ENCODE measurements at places on chromosomes 1 and 21.
A peak's percentile ranks its signal among the peaks of the same experiment; 100 is the strongest.

GRCh38 chr21:30336596-30336995 is 898 bp downstream of the KRTAP27-1 start:
- peak; percentile 65 for DNase-seq

DNA sequence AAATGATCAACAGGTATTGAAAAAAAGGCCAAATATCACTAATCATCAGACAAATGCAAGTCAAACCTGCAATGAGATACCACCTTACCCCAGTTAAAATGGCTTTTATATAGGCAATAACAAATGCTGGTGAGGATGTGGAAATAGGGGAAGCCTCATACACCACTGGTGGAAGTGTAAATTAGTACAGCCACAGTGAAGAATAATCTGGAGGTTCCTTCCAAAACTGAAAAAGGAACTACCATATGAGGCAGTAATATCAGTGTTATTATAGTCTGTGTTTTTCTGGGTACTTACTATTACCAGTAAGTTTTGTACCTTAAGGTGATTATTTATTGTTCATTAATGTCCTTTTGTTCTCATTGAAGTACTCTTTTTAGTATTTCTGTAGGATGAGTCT is 201.3 kb downstream of the MRPL39 start:
- DNase-seq = no peak

DNA sequence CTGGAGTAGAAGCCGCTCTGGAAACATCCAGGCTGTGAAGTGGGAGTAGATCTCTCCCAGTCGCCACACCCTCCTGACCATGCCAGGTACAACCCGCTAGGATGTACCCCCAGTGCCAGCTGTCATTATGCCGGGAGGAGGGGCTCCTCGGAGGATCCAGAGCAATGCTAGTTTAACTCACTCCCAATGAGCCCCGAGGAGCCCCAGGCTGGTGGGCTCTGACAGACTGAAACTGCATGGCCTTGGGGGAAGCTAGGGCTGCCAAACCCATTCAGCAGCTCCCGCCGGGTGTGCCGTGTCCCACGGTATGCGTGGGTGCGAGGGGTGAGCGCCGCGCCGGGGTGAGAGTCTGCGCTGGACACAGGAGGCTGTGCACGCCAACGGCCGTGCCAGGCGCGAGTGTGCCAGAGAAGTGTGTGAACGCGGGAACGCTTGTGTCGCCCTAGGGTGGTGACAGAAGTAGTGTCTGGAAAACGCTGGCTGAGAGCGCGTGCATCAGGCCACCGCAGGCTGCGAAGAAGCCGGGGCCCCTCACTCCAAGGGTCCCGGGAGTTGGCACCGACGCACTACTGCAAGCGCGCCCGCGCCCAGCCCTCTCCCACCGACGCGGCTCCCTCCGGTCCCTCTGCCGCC is 177.1 kb upstream of the EDN2 start:
- no peak for DNase-seq

- no peak for DNase-seq
Observed at GRCh38 chr1:198040880-198041279, 115.9 kb upstream of the NEK7 start.

GRCh38 chr1:59367301-59368007 is 70.6 kb downstream of the FGGY start:
- peak; percentile 86 for DNase-seq

DNA sequence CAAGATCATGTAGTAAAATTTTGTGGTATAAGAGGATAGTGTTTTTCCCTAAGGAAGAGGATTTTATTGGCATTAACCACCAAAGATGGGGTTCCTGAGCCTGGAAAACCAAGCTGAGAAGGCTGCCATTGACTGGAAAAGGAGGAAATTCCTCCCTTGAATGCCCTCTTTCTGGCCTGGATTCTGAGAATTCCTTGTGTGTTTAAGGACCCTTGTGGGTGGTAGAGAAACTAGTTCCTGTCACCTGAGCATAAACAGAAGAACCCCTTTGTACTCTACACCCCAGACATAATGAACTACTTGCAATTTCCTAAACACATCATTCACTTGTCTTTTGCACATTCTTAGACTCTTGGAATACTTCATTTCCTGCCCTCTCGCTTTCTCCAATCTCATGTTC is 33.1 kb upstream of the CEP350 start:
- DNase-seq = no peak

DNA sequence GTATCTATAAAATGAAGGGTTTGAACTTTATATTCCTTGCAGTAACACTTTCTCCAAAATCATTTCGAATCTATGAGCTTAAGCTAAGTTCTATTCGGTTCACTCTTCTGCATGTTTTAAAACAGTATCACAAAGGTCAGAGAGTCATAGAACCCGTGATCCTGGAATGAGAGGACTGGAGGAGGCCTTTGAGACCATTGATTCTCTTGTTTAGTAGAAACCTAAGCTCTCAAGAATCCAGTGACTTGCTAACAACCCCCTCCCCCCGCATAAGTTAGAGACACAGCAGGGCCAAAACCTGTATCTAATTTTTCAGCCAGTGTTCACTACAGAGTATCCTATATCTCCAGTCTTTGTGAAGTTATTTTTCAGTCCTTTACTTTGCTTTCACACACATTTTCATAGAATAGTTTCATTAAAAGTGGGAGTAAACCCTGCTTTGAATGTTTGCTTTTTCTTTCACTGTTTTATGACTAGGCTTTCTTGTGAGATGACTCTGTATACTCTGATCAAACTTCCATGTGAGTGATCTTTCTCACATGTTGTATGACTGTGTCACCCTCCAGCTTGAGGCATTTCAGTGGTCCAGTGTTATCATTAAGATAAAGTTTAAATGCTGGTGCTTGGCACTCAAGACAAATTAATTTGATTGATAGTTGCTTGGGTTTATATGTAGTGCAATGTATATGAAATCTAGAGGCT is 275.4 kb upstream of the SGIP1 start:
- DNase-seq = peak; percentile 13

GRCh38 chr1:78070210-78070609 is 24.4 kb downstream of the GIPC2 start:
- DNase-seq = no peak

DNA sequence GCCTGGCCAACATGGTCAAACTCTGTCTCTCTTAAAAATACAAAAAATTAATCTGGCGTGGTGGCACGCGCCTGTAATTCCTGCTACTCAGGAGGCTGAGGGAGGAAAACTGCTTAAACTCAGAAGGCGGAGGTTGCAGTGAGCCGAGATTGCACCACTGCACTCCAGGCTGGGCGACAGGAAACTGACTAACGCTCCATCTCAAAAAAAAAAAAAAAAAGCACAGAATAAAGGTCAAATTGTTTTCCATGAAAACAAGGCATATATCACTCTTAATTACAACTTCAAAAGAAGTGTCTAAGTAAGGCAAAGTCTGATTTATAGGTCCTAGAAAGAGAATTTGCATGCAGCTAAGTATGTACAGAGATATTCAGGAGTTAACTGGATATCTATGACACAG is 25.6 kb downstream of the EYA3 start:
- DNase-seq = no peak

DNA sequence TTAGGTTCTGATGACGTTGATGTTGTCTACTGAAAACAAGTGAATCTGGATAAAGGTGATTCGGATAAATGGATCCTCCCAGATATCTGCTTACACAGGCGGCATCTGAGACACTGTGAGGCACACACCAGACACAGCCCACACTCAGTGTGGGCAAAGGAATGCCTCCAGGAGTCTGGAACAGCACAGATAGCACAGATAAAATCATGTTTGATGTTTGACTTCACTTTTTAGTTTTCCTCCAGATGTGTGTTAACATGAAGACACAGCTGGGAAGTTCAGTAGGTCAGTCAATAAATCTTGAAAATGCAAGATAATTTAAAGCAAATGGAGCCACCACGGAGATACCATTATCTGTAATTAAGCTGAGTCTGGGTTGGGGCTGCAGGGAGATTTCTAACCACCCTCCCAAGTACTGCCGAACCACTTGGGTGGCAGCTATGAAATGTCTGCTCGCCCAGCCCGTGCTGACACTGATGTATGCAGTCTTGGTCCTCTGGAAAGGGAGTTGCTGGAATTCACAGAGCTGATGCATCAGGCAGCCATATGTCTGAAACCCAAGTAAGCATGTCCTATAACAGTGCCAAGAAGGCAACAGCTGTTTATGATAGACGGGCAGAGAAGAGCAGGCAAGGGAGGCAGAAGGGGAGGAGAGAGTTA is 11.7 kb downstream of the CAPN9 start:
- DNase-seq = no peak

GRCh38 chr1:43345120-43345519 is 7.5 kb downstream of the MPL start:
- no peak for DNase-seq

DNA sequence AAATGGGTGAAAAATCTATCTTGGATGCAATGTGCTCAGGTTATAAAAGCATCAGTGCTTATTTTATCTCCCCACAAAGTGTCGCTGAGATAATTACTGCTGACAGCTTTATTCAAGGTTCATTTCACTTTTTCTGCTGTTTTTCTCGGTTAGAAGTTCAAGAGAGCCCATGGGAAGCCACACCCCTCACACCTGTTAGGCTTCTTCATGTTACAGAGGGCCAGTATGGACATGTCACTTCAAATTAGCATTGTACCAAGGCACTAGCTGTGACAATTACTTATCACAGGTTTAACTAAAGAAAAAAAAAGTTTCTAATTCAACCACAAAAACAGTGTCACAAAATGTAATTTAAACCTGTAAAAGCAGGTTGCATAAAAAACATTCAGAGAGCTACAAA is 187.3 kb upstream of the DMRTA2 start:
- DNase-seq = no peak

DNA sequence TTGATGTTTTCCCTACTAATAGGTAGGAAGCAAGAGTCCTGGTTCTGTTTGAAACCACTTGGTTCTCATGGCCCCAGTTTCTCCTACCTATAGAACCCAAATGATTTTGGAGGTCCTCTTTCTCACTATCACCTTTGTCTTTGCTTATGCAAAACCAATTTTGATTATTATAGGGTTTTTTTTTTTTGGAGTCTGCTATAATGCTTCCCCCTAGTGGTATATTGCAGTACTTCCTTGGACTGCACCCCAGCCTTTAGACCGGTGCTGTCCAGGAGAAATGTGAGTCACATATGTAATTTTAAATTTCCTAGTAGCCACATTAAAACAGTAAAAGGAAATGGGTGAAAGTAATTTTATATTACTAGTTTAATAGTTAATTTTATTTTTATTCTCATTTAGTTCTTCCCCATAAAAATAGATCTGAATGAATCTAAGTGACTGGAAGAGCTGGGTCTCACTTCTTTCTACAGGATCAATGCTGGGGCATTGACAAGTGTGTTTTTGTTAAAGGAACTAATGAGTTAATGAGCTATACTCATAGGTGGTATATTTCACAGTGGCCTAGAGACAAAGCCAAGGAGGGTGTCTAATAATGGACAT is 10.6 kb downstream of the FCMR start:
- DNase-seq = peak; percentile 96

DNA sequence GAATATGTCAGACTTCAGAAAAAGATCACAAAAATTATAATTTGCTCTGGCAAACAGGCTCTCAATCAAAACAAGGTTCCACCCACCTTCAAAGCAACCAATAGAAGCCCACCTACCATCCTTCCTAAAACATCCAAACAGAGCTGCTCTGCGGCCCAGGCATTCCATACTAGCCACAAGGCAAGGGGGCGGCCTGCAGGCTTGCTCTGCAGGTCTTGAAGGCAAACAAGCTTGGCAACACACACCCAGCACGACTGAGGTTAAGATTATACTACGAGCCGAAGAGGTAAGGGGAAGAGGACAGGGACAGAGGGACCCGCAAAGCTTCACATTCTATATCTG is 207.3 kb downstream of the SLC45A1 start:
- no peak for DNase-seq

DNA sequence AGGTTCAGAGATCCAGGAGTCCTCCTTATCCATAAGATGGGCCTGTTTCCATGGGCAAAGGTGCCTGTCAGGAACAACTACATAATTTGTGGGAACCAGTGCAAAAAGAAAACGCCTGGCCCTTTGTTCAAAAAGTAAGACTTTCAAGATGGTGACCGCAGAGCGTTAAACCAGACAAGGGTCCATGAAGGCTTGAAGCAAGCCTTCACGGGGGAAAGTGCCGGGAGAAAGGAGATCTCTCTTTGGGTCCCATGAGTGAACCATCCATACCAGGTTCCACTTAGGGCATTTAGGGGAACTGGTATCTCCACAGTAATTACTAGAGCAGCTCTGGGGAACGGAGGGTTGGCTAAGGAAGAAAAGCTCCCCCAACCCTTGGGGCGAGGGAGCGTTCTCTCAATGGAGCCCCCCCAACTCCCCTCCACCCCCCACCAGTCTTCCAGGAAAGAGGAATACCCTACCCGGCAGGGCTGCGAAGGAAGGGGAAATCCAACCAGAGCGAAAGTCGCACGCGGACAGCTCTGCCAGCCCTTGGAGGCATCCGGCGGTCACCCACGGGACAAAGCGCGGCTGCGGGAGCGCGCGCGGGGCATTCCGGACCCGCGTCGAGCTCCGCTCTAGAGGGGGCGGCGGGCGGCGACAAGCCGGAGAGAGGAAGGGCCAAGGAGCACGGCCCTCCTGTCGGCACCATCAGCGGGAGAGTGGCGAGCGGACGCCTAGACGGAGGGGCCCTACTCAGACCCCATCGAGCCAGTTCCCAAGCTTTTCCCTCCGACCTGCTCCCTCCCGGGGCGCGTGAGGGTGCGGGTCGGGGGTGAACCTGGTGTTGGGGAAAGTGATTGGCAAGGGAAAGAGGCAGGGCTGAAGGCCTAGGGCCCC is 687 bp upstream of the RASSF5 start:
- peak; percentile 75 for DNase-seq

DNA sequence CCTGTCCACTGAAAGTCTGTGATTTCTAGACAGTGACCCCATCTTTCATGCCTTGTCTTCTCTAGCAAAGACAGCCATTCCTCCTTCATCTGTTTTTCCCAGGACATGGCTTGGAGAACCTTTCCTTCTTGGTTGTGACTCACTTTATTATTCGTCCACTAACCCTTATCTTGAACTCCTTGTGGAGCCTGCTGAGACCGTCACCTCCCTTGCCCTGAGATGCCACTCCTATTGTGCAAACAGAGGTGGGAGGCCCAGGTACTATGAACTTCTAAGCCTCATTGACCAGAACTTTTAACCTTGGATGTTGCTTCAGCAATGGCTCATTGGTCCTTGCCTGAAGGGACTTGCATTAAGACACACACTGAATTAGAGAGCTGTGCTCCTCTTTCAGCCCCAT is 117.5 kb downstream of the FOXD2 start:
- peak; percentile 21 for DNase-seq

Data from osteoblast (primary cell).